ENCODE measurements at places on chromosomes 3 and 15.

DNA sequence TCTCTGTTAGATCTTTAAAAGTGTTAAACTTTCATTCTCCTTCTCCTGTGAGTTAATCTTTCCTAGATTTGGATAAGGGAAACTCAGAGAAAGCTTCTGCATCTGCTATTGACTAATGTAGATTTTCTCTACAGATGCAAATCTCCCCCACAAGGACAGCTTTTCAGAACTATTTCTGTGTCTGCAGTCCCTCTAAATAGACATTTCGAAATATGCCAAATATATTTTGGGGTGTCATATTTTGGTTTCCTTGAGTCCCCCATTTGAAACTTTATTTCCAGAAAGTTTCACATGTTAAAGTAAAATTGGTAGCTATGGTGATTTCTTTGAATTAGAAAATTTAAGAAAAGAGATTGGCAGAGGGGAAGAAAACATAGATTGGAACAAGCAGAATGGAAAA is 852.3 kb upstream of the ALCAM start:
- DNase-seq = no peak

DNA sequence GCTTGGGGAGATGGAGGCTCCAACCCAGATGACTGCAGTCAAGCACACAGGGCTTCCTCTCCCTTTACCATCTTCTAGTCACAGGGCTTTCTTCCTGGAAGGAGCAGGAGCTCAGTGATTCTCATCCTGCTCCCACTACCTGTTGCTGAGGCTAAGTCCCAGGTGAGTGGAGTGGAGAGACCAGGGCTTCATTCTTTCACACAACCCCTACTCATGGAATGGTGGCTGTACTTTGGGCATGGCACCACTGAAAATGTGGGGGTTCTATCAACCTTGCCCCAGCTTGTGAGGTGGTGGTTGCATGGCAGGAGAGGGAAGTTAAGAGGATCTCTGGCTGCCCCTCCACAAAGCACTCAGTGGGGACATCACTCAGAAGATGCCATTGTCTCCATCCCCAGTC is 36.8 kb upstream of the RAD18 start:
- DNase-seq = no peak

DNA sequence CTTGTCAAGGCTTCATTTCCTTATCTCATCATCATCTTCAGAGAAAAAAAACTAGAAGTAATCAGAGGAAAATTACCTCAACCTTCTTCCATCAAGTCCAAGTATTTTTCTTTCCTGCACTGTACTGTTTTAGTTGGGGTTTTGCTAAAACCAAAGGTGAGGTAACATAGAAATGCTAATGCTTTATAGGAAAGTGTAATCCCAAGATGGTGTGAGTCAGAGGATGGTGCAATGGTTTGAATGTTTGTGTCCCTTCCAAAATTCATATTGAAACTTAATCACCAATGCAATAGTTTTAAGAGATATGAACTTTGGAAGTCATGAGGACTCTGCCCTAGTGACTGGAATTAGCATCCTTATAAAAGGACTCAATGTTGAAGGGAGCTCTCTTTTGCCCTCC is 79.5 kb downstream of the KBTBD8 start:
- no peak for DNase-seq

- DNase-seq = no peak
Observed at GRCh38 chr3:158519776-158520175, 51.2 kb upstream of the MLF1 start.

GRCh38 chr15:89002830-89003229 is 85.4 kb upstream of the ABHD2 start:
- no peak for DNase-seq

GRCh38 chr3:18937574-18937973 is 210.7 kb upstream of the KCNH8 start:
- DNase-seq = no peak

- no peak for DNase-seq
Observed at GRCh38 chr3:90007778-90008499, 900.5 kb downstream of the EPHA3 start.

GRCh38 chr15:48578965-48579364 is 66.5 kb downstream of the FBN1 start:
- DNase-seq = no peak

GRCh38 chr3:20700714-20701113 is 514.7 kb upstream of the SGO1 start:
- no peak for DNase-seq

GRCh38 chr3:18233987-18234716 is 191.0 kb downstream of the SATB1 start:
- no peak for DNase-seq

DNA sequence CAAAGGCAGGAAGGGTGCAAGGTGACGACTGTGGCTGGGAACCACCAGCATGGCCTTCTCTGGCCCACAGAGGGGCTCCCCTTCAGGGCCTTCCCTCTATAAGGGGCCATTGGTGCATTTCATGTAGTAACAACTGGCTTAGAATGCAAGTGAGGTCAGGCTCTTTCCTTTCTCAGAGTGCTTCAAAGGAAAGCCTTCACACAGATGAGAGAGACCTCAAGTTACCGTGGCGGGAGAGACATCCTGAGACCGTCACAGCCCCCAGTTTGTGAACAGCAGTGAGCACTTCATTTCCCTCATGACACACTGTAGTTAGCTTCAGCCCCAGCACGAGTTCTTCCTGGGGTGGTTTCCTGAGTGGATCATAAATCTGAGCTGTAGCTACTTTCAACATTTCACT is 96.6 kb upstream of the LIMD1 start:
- DNase-seq = no peak

GRCh38 chr3:193194371-193194770 is 46.7 kb upstream of the PLAAT1 start:
- DNase-seq = no peak

DNA sequence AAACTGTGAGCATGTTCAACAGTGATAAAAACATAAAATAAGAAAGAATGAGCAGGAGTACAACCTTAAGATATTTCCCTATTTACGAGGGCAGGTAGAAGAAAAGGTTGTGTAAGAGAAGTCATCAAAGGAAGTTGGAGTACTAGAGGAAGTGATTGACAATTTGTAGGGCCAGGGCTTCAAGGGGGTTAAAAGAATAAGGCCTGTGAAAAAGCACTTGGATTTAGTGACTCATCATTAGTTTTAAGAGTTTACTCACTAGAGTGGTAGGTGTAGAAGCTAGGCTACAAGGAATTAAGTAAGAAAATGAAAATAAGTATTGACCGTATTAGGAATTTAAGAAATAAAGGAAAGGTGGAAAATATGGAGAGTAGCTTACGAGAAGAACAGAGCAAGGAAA is 23.6 kb downstream of the KCNMB3 start:
- DNase-seq = no peak

GRCh38 chr3:50271314-50271936 is 2.5 kb downstream of the SEMA3B start:
- DNase-seq = no peak

DNA sequence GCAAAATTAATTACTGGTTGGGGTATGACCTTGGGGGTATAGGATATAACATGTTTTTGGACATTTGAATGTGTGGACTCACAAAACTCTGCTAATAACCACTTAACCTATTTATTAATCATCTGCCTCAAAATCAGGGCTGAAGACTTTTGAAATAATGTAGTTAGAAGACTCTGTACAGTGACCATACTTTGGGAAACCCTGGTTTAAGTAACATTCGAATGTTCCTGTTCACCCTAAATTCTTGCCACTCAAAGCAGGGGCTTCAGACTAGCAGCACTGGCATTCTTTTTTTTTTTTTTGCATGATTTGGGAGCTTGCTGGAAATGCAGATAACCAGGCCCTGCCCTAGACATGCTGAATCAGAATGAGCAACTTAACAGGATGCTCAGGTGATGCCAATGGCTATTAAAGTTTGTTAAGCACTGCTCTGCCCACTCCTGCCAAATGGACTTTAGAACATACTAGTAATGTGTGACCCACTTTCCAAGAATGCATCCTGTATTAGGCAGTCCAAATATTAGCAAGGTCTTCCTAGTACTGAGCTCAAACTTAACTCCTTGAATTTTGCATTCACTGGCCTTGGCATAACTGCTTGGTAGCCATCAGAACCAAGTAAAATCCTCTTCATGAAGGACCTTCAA is 12.7 kb upstream of the ST3GAL6 start:
- DNase-seq = no peak

DNA sequence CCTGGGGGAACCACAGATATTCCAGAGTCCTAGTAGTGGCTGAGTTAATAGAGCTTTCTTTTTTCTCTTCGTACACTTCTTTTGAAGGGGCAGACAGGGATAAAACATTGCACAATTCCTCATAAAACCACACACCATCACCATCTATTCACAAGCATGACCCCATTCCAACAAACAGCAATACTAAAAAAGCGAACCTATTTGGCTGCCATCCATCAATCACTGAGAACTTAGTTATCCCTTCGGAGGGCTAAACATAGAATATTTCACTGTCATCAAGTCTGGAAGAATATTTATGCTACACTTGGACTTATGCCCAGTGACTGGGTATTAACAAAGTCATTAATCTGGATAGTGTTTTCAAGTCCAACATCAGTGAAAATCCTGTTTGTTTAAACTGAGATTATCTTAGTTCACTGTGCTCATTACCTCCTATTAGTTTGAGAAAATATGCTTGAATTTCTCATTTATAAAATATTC is 80.3 kb upstream of the PRTG start:
- no peak for DNase-seq

DNA sequence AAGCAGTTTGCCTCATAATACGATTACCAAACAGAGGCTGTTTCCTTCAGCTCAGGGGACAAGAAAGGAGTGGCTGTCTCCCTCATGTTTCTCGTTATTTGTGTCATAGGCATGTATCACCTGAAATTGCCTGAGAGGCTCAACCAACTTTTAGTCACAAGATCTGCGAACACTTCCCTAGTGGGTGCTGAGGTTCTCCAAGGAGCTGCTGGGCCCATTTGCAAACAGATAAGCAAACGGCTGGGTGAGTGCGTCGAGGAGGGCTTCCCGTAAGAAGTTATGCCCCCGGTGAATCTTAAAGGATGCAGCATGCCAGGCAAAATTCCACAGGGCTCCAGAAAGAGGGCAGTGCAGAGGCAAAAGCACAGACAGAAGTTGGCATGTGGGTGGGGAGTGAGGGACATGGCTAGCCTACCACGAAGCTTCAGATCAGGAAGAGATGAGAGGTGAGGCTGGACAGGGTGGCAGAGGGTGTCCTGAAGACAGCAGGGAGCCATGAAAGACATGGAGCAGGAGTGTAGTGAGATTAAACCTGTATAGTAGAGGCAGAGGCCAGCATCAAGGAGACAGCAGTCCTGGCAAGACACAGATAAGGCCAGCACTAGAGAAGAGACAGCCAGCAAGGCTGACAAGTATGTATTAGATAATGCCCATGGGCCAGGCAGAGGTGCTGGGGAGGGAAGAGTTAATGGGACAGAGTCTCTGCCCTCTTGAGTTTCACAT is 4.0 kb upstream of the GP9 start:
- no peak for DNase-seq

GRCh38 chr3:159091936-159092335 is 290.1 kb downstream of the MFSD1 start:
- no peak for DNase-seq

DNA sequence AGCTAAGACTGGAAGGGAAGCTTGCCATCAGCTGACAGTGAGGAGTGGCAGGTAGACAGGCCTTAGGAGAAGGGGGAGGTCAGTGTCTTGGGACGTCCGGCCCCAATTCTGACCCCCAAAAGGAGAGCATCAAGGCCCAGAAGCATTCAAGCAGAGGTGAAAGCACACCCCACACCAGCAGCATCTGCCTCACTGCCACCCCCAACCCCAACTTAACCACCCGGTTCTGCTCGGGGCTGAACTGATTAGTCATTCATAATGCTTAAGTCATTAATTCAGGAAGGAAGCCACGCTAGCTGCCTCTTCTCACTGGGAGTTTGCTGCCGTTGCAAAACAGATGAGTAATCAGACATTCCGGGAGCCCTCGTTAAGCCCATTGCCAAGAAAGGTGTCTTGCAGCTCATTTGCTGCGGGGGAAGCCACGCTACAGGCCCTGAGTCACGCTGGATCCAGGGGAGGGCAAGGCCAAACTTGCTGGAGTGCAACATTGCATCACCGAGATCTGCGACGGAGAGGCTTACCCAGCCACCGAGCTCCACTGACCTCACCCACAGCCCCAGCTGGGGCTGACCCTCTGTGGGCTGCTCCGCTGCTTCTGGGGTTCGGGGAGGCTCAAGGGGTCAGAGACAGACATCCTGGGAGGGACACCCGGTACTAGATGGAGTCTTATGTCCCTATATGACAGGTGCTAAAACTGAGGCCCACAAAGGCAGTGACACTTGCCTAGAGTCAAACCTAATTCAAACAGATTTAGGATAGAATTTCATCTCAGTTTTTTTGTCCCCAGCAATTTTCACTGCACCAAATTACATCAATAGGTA is 46.4 kb upstream of the HES1 start:
- peak; percentile 26 for DNase-seq

DNA sequence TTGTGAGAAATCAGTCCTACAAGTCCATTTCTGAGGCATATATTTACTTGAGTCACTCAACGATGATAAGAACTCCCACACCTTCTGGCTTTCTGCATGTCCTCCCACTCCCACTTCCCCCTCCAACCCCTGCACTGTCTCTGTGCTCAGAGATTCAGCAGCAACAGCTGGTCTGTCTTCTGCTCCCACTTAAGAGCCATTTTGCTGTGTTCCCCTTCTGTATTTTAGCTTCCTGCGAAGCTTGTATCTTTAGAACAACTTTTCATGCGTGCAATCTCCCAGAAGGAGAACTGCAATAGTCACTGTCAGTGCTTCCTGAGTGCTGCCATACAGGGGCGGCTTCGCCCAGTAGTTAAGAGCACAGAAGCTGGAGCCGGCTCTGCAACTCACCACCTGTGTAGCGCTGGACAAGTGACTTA is 90.0 kb upstream of the SPATA12 start:
- peak; percentile 30 for DNase-seq

GRCh38 chr3:38655708-38656300 is 6.3 kb upstream of the SCN5A start:
- peak; percentile 3 for DNase-seq

- DNase-seq = no peak
Observed at GRCh38 chr3:149612456-149612855, 45.4 kb downstream of the WWTR1 start.

Data from T-helper 2 cell treated with Interferon-gamma antibody and Interleukin-4, amounts not matched to agents 5 μg/mL and 100 μg/mL, for 36 hours (primary cell).